Activated CD4-positive, alpha-beta T cell treated with anti-CD3 and anti-CD28 coated beads for 24 hours (primary cell): ENCODE measurements at places on chromosomes 3 and 15.
A peak's percentile ranks its signal among the peaks of the same experiment; 100 is the strongest.

DNA sequence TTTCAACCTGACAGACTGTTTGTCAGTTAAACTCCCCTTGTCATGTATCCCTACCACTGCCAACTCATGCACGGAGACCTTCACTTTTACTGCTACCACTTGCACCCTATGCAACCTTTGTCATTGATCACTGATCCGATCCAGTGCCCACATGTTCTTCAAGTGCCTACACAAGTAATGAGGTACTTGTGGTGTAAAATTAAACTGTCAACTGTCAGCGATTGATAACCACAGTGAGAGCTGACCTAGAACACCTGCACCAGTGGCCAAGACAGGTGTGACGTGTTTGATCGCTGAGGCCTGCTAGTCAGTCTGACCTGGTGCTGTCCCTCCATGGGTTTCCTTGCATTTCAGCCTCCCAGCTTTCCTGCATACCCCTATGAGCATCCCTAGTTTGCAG, 55.6 kb downstream of the MECOM start:
- no peak for DNase-seq

DNA sequence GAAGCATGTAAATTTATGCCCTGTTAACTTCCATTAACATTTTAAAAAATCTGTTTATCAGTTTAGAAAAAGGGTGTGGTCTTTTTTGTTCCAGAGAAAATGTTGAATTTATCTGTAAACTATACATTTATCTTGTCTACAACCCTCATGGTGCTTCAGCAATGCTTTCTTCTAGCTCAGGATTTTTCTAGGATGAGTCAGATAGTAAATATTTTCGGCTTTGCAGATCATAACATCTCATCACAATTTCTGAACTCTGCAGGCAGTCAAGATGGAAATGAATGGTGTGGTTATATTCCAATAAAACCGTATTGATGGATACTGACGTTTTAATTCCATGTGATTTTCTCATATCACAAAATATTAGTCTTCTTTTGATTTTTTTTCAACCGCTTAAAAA, 70.5 kb upstream of the FOXB1 start:
- no peak for DNase-seq

GRCh38 chr3:48919215-48920138, 835 bp downstream of the ARIH2 start:
- peak; percentile 32 for DNase-seq

GRCh38 chr3:119891944-119892721, 110.2 kb downstream of the NR1I2 start:
- DNase-seq: no peak

- DNase-seq: no peak
These were observed 83.9 kb upstream of the MEX3B start for GRCh38 chr15:82129761-82130160.

DNA sequence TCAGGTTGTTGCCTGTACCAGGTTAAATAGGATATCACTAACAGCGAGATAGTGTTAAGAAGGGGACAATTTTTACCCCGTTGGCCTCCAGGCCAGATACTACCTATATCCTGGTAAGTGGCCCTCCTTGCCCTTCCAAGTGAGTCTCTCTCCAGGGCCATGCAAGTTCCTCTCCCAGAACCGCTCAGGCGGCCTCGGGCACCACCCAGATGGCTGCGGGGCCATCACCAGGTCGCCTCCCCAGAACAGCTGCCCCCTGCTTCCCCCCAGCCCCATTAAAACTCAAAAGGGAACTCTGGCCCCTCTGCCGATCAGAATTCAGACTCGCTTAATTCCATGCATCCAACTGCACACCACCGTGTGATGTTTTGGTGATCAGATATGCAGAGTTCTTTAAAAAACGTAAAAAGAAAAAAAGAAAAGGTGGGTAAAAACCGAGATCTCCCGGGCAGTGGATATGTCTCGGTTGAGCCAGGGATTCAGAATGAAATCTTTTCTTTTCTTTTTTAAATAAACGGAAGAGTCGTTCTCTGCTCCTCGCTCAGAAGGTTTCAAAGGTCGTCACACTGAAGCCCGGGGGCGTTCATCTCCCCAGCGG, 1.9 kb upstream of the TRIM71 start:
- DNase-seq: no peak

- DNase-seq: no peak
These were observed 342.0 kb upstream of the PDZRN3 start for GRCh38 chr3:73966733-73967132.

DNA sequence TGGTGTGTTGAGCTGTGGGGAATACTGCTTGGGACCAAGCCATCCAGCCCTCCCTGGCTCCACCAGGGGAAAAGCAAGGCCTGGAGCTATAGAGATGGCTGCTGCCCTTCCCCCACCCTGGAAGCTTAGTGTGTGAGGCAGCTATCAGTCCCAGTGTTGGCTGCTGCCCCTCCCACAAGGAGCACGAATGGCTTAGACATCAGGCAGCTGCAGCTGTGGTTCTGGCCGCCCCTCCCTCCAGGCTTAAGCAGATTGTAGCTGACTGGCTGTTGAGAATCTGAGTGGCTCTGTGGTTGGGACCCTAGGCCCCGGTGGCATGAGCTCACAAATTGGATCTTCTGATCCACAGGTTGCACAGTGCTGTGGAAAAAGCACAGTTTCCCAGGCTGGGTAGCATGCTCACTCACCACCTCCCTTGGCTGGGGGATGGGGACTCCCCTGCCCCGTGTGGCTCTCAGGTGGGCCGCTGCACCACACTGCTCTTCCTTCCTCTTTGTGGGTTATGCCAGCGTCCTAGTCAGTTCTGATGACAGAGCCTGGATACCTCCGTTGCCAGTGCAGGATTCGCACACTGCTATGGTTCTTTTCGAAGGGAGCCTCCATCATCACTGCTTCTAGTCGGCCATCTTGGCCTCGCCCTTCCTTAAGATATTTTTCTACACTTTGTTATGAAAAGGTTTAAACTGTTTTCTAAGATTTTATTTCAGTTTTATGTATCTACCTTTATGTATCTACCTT, 21.2 kb upstream of the SUCNR1 start:
- DNase-seq: no peak

DNA sequence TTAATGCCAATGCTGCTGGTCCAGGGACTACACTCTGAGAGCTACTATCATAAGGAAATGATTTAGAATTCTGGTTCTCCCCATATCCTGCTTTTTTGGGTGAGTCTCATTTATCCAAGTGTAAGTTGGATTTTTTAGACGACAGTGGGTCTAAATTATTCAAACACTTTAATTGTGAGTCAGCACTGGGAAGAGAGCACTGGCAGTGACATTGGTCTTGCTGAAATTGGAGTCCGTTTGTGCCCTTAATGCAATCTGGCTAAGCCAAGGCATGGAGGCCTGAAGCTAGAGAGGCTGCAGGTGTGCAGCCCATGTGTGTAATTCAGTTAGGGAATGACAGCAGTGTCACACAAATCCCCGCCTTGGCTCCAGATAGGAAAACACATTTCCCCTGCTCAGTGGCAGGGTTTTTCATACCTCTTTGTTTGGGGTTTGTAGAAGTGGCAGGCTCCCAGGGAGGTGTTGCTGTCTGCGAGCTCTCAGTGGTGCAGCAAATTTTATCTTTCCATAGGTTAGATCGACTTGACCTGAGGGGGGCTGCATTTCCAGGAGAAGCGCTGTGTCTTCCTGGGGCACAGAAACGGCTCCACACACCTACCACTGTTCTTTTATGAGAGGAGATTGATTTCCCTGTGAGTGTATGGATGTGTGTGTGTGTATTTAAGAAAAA, 197.7 kb downstream of the CD47 start:
- no peak for DNase-seq

DNA sequence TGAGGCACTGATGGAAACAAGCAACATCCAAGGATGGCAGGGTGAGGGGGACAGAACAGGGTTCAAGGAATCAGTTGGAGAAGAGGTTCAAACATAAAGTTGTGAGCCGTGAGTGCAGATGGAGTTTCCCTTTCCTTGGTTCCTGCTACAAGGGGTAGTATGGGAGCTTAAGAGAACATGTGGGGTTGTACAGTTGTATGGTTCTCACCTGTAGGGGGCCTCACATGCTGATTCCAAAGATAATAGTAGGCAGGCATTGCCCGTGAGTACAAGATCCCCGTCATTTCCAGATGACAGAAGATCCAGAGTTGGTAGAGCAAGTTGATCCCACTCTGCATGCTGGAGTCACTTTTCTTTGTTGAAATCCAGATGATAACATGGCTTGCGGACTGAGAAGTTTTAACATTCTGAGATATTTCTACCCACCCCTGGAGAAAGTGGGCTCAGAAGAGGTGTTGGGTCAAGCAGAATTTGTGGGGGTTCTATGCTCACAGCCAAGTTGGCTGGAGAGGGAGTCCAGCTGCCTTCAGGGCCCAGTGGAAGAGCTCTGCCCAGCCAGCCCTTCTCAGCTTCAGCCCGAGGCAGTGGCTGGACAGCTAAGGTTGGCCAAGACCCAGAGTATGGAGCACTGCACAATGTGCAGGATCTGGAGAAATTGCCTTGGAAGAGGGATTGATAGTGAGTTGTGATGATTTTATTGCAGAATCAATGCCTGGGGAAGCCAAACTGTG, 141.8 kb downstream of the THSD4 start:
- no peak for DNase-seq

- no peak for DNase-seq
These were observed 12.5 kb downstream of the SLC35G2 start for GRCh38 chr3:136831461-136831860.

DNA sequence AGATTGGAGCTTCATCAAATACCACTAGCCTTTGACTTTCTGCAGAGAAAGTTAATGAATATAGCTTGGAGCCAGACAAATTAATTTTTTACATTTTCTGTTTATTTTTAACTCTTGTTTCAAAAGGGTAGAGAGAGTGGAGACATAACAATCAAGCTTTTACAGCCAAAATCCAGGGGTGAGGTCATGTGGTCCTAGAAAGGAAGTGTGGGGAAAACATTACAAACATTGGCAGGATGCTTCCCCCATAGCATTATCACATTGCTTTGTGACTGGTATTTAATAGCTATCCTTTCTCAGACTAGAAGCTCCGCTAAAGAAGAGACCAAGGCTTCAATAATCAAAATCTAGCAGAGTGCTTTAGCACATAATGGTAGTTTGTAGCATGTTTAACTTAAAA, 46.4 kb upstream of the PHLDB2 start:
- DNase-seq: no peak

DNA sequence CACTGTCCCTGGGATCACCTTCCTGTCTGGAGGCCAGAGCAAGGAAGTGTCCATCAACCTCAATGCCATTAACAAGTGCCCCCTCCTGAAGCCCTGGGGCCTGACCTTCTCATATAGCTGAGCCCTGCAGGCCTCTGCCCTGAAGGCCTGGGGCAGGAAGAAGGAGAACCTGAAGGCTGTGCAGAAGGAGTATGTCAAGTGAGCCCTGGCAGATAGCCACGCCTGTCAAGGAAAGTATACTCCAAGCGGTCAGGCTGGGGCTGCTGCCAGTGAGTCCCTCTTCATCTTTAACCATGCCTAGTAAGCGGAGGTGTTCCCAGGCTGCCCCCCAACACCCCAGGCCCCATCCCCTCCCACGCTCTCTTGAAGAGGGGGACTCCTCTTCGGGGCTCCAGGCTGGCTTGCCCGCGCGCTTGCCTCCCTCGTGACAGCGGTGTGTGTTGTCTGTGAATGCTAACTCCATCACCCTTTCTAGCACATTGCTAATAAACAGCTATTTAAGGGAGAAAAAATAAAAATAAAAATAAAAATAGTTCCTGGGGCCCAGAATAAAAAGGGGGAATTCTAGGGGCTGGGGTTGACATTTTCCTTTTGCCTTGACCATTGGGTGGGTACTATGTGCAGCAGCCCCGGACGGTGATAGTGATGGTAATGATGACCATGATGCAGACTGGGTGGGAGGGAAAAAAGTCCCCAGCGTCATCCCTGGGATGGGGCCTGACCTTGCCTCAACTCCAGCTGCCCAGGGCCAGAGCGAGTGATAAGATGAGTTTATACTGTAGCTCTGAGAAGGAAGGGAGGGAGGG, 3.3 kb upstream of the ALAS1 start:
- no peak for DNase-seq

DNA sequence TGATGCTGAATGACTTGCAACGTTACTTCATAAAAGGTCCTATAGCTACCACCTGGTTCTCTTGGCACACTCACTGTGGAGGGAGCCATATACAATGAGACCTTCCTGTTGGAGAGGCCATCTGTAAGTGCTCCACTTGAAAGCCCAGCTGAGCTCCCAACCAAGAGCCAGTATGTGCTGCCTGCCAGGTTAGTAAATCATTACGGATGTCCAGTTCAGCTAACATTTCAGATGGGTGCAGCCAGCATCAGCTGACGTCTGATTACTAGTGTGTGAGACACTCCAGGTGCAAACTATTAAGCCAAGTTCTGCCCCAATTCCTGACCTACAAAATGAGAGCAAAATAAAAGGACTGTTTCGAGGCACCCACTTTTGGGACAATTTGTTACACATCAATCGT, 274.4 kb upstream of the ROBO2 start:
- DNase-seq: no peak

DNA sequence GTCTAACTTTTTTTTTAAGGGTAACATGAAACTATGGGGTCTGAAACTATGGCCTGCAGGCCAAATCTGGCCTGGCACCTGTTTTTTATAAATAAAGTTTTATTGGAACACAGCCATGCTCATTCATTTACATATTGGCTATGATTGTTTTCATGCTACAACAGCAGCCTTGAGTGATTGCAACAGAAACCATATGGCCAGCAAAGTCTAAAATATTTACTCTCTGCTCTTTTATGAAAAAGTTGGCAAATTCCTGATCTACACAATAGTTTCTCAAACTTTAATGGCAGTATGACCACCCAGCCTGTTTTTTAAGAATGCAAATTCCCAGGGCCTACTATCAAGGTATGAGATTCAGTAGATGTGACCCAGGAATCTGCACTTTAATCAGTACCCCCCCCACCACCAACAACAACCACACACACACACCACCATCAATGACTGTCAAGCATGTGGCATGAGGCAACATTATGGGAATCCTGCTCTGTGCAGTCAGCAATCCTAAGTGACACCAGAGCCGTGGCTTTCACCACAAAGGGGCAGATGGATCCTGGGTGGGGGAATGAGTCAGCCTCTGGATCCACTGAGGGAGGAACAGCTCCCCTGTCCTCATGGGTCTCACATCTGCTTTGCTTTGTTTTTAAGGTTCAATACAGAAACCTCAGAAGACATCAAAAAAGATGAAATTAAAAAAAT, 142.8 kb downstream of the NTRK3 start:
- DNase-seq: no peak

GRCh38 chr15:101141926-101142527, 109.8 kb downstream of the CHSY1 start:
- DNase-seq: no peak

GRCh38 chr3:180543877-180544276, 58.1 kb upstream of the TTC14 start:
- no peak for DNase-seq

- DNase-seq: no peak
These were observed 4.4 kb upstream of the HHATL start for GRCh38 chr3:42706721-42707619.

DNA sequence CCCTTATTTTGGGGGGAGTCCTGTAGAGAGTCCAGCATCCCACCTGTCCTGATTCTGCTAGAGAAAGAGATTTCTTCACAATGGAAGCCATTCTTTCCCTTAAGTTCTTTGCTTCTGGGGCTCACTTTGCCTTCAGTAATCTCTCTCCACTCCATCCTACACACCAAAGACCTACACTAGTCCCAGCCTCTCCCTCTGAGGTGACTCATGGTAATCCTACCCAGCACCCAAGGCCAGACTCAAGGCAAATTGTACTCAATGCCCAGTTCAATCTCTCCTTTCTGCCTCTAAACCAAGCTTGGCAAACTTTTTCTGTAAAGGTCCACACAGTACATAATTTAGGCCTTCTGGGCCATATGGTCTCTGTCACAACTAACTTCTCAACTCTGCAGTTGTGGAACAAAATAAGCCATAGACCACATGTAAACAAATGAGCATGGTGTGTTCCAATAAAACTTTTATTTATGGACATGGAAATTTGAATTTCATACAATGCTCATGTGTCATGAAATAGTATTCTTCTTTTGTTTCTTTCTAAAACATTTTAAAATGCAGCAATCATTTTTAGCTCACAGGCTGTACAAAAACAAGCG, 72.5 kb downstream of the MRPL46 start:
- no peak for DNase-seq
